ENCODE measurements at places on chromosomes 13 and 19. TPM values are rescaled to one million over a fixed set of nuclear protein-coding genes. Genes with fewer than 3 reads are reported as not detected.

DNA sequence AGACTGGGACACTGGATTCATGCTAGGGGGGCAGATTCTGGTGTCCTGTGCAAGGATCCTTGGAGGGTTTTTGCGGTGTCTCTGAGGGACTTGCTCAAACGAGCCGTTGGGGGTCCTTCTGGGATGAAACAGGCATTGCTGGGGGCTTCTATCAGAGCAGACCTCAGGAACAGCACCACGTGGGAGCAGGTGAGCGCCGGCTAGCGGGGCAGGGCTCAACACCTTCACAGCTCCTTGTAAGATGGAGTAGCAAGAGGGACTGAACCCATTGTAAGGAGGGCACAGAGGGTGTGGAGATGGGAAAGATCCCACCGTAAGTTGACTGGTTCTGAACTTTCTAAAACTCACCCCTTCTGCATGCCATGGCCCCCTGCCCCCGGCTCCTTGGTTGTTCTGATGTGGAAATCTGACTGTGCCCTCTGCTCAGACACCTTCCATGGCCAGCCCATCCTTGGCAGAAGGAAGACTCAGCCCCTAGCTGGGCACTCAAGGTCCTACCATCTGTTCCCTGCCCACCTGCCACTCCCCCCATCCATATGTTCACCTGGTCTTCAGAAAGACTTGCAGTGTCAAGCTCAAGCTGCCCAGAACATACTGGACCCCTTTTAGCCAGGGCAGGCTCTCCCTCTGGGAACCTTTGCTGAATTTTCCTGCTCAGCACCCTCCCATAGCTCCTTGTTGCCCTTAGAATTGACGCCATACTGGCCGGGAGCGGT, 1.2 kb downstream of the SLC27A1 start:
- no peak for DNase-seq

DNA sequence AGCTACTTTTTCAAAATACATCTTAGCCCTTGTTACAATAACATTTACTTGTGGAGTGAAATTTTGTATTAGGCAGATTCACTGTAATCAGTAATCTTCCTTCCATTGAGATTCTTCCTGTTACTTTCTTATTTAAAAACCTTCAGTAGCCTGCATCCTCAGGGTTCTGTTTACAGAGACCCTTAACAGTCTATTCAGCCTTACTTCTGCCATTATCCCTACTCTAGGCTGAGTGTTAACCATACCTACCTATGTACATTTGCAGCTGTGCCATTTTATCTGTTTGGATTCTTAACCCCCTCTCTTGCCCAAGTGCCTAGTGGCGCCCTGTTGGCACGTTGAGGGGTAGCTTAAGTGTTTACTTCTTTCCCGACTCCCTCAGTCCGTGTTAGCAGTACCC, 71.9 kb downstream of the LRCH1 start:
- no peak for DNase-seq

DNA sequence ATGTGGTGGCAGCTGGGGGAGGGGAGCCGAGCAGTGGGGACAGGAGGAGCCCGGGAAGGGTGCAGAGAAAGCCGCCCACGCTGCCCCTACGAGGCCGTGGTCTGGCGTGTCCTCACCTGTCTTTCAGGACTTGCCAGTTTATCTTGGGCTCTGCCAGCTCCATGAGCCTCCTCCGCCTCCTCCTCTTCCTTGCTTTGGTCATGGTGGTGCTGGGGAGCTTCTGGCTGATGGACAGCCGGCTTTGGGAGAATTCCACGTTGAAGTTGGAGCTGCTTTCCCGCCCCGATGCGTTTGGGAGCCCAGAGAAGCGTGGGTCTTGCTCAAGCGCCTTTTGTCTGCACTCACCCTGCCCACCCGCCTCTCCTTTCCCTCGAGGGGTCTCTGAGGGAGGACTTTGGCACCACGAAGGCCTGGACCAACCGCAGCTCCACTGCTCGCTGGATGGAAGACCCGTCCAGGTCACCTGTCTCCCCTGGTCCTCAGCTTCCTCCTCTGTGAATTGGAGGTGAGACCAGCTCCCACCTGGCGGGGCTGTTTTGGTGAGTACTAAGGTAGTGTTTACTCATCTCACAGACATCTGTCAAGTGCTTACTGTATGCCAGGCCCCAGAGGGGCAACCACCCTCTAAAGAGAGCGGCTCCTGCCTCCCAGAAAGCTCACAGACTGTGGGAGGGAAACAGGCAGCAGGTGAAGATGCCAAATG, 29.7 kb upstream of the MIER2 start:
- no peak for DNase-seq

DNA sequence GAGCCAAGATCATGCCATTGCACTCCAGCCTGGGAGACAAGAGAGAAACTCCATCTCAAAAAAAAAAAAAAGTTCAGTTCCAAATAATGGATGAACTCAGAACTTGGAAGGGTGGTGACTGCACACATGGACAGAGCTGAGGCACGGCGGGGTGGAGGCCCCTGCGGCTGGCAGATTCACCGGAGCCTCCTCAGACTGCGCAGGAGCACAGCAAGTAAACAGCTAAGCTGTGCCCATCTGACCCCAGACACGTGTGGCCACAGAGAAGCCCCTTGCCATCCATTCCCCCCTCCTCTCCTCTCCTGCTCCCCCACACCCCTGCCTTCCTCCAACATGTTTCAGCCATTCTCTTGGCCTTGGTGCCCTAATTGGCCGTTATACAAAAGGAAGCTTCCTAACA, 15.6 kb upstream of the PROZ start:
- no peak for DNase-seq

DNA sequence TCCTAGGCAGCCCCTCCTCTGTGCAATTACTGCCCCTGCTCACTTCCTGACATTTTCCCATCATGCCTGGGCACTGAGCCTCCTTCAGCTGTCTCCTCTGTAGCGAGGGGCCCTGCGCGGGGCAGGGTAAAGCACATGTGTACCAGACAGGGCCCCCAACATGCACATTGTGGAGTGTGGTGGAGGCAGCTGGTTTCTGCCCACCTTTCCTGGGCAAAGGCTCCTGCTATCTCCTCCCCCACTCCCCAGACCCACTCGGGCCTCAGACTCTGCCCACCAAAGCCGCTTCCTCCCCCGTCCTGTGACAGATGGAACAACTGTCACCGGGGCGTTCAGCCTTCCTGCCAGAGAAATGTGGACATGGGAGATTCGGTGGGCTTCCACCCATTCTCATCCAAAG, 2.9 kb upstream of the KPTN start:
- DNase-seq, result no peak

RTBDN gene
- total RNA-seq, result not detected

GJB6 gene
- not detected for total RNA-seq

PEPD gene
- 90.9 TPM for total RNA-seq

Data from HT1080 (cell line).